ENCODE measurements at places on chromosomes 7 and 10. TPM values are rescaled to one million over a fixed set of nuclear protein-coding genes. Genes with fewer than 3 reads are reported as not detected.

Gene DDIT4
- 41.1 TPM for polyA plus RNA-seq

Gene TAS2R38
- not detected for polyA plus RNA-seq

Gene SEC61A2
- polyA plus RNA-seq: 15.0 TPM

Gene VIPR2
- polyA plus RNA-seq: 2.5 TPM

Gene CREM
- polyA plus RNA-seq: 47.1 TPM

Gene MKX
- 0.03 TPM for polyA plus RNA-seq

Gene NUTM2D
- polyA plus RNA-seq: 7.4 TPM

Gene CYP3A4
- 0.22 TPM for polyA plus RNA-seq

Gene ARL5B
- 48.2 TPM for polyA plus RNA-seq

Gene GPR85
- 0.98 TPM for polyA plus RNA-seq

Gene PLXNA4
- 11.8 TPM for polyA plus RNA-seq

Gene INA
- polyA plus RNA-seq: 0.69 TPM

Gene ENTPD1
- polyA plus RNA-seq: 23.5 TPM

Gene DTX2
- 6.2 TPM for polyA plus RNA-seq

DNA sequence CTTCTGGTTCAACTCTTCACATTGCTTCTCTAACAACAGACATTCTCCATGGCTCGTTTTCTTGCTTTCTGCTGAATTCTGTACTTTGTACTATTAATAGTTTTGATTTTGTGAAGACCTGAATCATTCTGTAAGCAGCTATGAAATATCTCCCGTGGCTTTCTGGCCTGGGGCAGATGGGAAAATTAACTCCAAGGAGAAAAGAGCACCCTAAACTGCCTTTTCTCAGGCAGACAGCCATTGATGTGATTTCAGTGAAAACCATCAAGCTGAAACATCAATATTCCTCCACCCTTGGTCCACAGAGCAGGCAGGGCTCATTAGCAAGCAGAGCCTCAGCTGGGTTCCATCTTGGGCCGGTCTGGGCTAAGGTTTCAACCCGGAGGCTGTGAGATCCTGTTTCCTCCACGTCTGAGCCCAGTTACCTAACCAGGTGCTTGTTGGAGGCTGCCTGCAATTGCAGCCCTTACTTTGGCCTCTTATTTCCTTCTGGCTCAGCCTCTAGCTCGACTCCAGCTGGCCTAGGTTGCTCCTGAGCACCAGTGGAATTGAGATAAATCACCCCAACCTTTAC is 21.1 kb upstream of the EZH2 start:
- no peak for DNase-seq

- DNase-seq: no peak
Observed at GRCh38 chr7:30845426-30846135, 66.1 kb upstream of the AQP1 start.

DNA sequence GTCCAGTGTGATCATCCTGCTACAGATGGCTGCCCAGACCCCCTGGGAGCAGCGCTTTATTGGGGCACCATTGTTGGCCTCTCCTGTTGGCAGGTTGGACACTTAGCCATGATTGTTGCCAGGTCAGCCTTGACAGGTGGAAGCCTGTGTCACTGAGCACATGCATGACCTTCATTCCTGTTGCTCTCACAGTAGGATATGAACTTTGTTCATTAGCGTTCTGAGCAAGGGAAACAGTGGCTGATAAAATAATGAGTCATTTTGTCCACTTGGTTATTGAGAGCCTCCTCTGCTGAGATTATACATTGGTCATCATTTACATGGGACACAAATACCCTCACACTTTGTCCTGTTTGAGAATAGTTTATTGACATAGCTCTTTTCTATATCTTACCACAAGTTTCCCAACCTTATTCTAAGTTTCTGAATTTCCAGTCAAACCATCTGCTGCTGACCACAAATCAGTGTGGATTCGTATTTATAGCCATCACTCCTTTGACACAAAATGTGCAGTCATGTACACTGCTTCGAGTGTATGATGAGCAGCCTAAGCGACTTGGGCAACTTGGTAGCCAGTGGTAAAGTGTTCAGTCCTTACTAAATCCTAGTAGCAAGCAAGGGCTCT is 102.6 kb downstream of the TPST1 start:
- DNase-seq: no peak

DNA sequence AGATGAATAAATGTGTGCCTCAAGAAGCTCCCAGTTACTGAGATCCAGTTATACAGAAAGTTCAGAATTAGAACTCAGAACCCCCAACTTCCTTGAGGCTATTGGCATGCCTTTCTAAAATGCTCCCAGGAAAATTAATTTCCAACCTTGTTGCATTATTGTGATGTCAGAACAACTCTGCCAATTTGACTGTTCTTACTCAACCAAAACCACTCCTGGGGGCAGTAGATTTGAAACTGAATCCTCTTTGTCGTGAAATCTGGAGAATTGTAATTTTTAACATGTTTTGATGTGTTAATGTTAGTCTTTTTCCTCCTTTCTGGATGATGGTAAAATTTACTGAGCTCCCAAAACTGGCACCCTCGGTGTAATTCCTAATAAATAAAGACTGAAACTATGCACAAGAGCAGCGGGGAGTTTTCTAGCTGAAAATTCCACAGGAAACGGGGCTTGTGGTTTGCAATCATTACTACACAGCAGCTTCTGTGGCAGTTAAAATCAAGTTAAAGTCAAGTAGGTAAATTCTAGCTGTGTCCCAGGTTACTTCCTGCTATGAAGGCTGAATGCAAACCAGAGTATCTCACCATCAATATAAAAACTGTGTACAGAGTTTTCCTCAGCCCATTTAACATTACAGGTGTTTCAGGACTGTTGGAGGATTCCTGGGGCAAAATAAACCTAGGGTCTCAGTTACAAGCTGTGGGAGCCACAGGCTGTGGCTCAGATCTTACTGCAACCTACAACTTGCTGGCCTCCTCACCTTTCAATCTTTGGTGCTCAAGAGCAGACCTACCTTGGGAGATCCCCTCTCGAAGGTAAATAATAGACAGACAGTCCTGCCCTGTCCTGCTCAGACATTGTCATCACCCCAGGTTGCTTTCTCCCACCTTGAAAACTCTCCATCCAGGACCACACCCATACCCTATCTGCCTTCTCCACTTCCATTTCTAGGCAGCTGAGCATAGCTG is 156.3 kb upstream of the KMT2E start:
- DNase-seq: no peak

DNA sequence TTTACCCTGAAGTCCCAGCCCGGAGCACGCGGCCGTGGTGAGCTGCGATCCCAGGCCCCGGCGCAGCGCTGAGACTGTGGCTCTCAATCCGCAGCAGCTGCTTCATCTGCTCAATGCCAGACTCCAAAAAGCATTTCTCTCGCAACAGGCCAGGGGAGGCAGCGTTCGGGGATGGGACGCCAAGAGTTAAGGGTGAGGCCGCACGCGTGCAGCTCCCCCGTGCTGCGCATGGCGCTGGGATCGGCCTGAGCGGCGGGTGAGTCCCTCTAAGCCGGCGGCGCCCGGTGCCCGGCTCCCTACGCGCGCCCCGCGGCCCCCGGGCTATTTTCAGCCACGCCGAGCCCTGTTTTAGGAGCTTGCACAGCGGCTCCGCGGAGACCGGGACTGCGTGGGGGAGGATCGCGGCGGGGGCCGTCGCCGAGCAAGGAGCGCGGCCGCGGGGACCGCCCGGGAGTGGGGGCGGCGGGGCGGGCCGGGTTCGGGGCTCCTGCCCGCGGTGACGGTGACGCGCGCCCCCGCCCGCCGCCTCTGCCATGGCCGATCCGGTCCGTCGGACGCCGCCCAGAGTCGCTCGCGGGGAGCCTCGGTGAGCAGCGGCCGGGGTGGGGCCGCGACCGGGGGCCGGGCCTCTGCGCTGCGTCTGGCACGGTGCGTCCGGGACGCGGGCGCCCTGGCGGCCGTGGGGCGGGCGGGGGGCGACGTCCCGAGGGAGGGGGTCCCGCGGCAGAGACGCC is 29.4 kb upstream of the JAKMIP3 start:
- DNase-seq: peak; percentile 15

DNA sequence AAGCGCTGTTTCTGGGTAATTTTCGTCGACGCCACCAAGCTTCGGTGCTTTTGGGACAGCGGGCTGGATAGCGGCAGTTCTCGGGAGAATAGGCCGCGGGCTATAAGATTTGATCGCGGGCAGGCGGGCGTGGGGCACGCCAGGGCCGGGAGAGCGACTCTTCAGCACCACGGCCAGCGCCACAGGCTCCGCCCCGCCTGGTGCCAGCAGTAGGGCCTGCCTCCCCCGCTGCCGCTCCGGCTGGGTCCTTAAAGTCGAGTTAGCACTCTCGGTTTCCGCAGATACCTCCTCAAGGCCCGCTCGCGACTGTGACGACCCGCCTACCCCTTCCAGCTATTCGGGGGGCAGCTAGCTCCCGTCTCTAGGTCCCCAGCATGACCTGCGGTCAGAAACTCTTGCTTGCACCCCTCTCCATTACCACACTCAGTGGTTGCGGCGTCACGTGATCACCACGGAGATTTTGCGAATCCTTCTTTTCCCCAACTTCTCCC is 9.4 kb downstream of the NXPH1 start:
- no peak for DNase-seq

- DNase-seq: no peak
Observed at GRCh38 chr10:1136268-1136667, 80.1 kb downstream of the WDR37 start.

DNA sequence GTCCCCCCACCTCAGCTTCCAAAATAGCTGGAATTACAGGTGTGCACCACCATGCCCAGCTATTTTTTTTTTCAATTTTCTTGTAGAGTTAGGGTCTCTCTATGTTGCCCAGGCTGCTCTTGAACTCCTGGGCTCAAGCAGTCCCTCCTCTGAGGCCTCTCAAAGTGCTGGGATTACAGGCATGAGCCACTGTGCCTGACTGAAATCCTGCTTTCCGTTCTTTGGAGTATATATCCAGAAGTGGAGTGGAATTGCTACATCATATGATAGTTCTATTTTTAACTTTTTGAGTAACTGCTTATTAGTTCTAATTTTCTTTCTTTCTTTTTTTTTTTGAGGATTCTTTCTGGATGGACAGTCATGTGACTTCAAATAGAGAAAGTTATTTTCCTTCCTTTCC is 62.9 kb upstream of the ZMIZ2 start:
- no peak for DNase-seq

GRCh38 chr10:50470798-50471582 is 152.8 kb downstream of the SGMS1 start:
- DNase-seq: peak; percentile 68

- no peak for DNase-seq
Observed at GRCh38 chr10:12561307-12561706, 212.0 kb downstream of the CAMK1D start.

- no peak for DNase-seq
Observed at GRCh38 chr10:132710746-132711612, 75.0 kb downstream of the NKX6-2 start.

GRCh38 chr10:12782537-12782936 is 219.0 kb downstream of the CCDC3 start:
- no peak for DNase-seq

GRCh38 chr7:108296911-108297310 is 159.3 kb downstream of the NRCAM start:
- DNase-seq: no peak

GRCh38 chr7:136588216-136588615 is 280.2 kb upstream of the CHRM2 start:
- DNase-seq: no peak

GRCh38 chr7:2040893-2041270 is 191.9 kb downstream of the MAD1L1 start:
- DNase-seq: no peak

DNA sequence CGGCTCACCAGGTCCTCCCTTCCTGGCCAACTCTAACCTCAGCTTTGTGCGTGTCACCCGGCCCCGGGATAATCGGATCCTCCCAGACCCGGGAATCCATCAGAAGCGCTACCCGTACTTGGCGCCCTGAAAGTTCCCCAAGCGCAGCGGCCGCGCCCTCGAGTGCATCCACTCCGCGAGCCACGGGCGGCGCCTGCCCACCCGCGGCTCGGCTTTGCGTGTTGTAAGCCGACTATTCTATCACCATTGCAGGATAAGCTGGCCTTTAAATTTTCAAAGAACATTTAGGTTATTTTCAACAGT is 35.7 kb upstream of the EBLN1 start:
- DNase-seq: peak; percentile 32

GRCh38 chr7:24921362-24921679 is 58.7 kb downstream of the OSBPL3 start:
- no peak for DNase-seq

GRCh38 chr7:1229956-1230355 is 2.7 kb upstream of the UNCX start:
- no peak for DNase-seq

- DNase-seq: no peak
Observed at GRCh38 chr10:22833781-22834180, 94.1 kb upstream of the ARMC3 start.

DNA sequence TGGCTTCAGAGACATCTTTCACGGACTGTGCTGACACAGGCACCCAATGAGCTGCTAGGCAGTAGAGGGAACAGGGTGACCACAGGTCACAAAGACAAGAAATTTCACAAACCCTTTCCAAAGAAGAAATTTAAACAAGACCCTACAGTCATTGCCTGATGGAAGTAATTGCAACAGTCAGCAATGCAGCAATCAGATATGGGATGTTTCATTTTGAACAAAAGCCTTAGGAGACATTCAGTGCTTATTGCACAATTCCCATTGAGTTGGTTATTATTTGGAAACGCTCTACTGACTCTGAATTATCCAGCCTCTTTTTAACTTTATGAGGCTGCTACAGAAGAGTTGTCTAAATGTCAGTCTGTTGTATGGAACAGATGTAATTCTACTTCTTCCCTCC is 85.5 kb downstream of the ETV1 start:
- no peak for DNase-seq

DNA sequence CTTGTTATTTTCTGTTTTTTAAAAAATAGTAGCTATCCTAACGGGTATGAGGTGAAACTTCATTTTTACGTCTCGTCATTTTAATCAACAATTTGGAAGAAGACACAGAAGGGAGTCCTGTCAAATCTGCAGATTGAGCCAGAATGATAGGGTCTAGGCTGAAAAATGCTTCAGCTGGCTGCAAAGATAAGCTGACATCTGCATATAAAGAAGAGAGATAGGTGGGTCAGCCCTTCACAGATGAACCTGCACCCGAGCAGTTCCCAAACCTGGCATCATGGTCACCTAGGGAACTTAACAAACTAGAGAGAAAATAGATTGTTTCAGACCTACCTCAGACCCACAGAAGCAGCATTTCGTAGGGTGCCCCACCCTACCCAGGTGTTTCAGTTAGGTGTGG is 35.2 kb upstream of the BMPR1A start:
- no peak for DNase-seq

DNA sequence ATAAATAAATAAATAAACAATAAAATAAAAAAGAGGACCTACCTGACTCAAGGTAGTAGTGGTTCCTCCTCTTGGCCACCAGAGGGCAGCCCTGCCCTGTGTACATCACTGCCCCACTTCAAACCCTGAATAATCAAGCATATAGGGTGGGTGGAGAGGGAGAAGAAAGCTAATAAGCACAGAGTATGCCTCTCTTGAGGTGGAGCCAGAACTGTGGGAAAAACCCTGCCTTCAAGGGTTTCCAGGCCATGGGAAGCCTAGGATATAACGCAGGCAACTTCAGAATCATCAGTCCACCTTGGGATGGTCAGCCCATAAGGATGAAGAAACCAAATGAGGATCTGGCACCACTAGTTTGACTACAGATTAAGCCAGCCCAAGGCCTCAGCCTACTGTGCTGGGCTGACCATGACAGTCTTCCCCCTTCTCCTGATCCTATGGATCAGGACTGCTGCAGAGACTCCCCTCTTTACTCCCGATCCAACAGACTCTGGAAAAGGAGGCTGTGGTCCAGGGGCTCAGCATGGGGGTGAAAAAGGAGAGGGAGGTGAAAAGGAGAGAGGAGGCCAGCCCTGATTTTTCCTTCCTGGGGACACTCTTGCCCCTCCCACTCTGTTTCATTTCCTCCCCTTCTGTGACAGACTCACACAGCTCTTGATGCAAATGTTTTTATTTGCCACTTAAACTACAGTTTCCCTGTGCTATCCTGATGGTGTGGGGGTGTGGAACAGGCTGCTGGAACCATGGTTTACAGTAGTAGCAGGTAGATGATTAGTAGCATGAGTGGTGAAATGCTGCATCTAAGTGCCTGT is 10.1 kb downstream of the AVPI1 start:
- DNase-seq: no peak
